ENCODE measurements at places on chromosomes 3 and 15.
A peak's percentile ranks its signal among the peaks of the same experiment; 100 is the strongest.

- no peak for DNase-seq
Measured at GRCh38 chr3:36600404-36600803, 163.9 kb downstream of the DCLK3 start.

DNA sequence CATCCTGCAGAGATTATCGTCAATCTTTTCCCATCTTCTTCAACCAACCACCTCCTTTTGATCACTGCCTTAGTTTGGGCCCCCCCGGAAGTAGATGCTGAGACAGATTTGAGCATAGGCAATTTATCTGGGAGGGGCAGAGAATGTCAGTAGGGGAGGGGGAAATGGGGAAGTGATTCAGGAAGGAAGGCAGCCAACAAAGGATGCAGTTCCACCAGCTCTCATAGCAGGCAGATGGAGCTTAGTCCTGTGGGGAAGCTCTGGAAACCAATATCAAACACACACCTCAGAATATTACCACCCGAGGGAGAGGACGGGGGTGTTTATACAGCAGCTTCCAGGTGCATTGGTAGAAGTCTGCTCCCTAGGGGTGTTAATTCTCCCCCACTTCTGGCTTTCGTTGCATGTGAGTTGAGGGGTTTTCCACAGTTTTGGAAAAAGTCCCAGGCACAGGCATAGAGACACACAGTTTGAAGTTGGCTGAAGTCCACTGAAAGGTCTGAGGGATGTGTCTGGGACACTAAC lies 91.5 kb upstream of the TNFAIP8L3 start:
- no peak for DNase-seq

GRCh38 chr3:84245789-84246188 lies 713.0 kb upstream of the CADM2 start:
- DNase-seq: no peak

DNA sequence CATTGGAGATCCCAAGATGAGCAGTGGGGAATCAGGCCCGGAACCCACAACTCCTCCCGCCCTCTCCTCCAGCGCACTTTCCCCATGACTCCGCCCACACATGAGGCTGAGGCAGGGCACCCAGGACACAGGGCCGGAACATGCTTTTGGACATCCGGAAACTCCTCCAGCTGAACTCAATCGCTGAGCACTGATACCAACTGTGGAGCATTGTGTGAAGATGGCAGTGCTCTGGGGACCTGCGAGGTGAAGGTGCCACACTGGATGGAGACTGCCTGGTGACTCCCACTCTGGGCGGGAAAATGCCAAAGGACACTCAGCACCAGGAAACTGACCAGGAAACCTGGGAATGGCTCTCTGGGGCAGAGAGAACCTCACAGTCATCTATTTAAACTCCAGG lies 189.1 kb downstream of the FAM43A start:
- no peak for DNase-seq

DNA sequence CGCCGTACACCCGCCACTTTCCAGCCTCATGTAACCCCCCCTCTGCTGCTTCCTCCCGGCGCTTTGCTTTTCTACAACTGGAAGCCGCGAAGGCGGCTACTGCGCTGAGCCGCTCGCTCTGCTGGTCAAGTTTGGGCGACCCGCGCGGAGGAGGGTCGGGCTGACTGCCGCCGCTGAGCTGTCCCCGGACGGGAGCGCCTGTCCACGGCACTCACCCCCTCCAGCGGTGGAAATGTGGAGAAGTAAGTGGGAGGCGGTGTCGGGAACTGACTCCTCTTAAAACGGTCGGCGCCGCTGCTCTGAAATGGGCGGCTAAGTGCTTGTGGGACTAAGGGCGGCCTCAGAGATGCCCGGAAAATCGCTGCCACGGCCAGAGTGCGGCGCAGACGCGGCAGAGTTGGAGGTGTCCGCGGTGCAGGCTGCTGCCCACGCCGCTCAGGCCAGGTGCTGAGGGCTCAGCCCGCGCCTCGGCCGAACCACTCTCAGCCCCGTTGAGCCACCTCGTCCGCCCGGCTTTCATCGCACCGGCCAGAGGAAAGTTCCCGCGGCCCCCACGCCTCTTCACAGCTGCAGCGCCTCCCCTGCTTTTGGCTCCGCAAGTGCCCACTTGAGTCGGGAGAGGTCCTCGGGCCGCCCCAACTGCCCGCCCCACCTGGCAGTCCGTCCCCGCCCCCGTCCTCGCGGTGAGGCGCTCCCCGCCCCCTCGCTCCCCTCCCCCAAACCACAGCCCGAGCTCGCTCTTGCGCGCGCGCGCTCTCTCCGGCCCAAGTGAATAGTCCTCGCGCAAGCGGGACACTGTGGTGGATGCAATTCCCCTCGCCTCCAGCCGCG lies at the start of gene EPHA6:
TSS of gene EPHA6 (plus strand) at position 775 of the 831 bp plus-strand sequence.
- no peak for DNase-seq

GRCh38 chr3:163261056-163261455 lies 1764.4 kb downstream of the OTOL1 start:
- DNase-seq: no peak

DNA sequence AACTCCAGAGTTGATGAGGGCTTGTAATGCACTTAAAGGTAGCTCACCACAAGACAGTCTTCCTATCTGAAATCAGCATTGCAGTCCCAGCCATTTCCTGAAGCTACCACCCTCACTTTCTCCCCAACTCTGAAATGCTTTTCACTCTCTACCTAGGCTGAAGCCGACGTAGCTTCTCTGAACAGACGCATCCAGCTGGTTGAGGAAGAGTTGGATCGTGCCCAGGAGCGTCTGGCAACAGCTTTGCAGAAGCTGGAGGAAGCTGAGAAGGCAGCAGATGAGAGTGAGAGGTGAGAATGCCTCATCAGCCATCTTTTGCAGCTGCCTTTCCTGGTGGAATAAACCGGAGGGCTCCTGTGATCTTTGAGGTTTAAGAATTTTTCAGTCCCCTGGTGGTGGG lies 14.3 kb downstream of the TPM1 start:
- DNase-seq: no peak

GRCh38 chr15:63122002-63122875 lies 578 bp downstream of the LACTB start:
- peak; percentile 88 for DNase-seq

- no peak for DNase-seq
Measured at GRCh38 chr3:56923526-56924224, 121.9 kb upstream of the ARHGEF3 start.

GRCh38 chr3:4606911-4607310 lies 113.8 kb downstream of the ITPR1 start:
- DNase-seq: no peak

DNA sequence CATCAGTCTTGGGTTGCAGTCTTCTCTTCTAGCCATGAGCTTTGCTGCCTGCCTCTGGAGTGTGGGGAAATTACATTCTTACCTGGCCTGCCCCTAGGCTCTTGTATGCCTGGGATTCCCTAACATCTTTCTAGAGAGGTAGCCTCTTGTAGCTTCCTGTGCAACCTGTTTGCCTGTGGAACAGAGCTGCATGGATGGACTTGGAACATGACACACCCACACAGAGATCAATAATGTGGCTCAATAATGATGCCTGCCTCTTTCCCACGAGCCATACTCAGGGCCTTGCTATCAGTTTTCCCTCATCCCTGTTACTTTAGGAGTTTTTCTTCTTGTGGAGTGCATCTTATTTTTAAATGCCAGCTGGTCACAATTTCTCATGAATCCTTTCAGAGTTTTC lies 11.4 kb downstream of the CHCHD6 start:
- no peak for DNase-seq

DNA sequence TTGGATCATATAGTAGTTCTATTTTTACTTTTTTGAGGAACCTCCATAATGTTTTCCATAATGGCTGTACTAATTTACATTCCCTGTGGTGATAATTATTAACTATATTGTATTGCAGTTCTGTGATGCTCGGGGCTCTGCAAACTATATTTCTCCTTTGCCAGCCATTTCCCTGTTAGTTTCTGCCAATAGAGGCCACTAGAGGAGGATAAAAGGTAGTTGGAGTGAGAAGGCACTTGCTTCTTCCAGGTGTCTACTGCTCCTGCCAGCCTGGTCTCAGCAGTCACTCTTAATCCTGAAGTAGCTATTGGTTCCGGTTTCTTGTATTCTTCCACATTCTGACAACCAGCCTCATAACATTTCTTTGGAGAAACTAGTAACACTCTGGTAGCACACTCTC lies 233.9 kb upstream of the GBE1 start:
- DNase-seq: no peak

DNA sequence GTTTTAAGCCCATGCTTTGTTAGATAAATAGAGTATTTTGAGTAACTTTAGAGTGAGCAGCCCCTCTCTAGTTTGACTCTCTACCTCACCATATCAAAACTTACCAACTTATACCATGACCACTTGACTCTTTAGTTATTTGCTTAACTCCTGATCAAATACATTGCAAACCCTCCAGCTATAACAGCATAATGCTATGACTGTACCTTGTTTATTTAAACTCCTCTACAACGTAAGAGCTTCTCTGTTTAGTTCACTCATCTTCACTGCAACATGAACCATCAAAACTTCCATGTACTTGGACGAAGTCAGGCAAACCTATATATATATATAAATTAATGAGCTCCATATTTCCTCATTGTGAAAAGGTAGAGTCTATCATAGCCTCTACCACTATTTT lies 218.2 kb downstream of the DPH6 start:
- no peak for DNase-seq

DNA sequence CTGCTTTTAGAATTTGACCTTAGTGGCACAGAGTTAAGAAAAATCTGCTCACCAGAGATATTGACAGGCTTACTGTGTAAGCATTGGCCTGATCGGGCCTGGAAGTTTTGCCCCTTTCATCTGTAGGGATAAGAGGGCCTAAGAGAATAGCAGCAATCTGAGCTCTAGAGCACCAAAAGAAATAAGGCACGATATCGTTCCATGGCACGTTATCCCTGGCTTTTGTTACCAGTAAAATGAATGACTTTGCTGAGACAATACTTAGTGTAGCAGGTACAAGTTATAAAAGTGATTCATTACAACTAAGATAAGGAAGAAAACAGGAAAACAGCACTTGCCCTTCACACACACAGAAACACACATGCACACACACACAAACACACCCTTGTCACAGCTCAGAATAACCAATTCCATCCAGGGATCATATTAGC lies 5.0 kb downstream of the THBS1 start:
- DNase-seq: no peak

- peak; percentile 57 for DNase-seq
Measured at GRCh38 chr3:71584394-71585011, 975 bp upstream of the FOXP1 start.

DNA sequence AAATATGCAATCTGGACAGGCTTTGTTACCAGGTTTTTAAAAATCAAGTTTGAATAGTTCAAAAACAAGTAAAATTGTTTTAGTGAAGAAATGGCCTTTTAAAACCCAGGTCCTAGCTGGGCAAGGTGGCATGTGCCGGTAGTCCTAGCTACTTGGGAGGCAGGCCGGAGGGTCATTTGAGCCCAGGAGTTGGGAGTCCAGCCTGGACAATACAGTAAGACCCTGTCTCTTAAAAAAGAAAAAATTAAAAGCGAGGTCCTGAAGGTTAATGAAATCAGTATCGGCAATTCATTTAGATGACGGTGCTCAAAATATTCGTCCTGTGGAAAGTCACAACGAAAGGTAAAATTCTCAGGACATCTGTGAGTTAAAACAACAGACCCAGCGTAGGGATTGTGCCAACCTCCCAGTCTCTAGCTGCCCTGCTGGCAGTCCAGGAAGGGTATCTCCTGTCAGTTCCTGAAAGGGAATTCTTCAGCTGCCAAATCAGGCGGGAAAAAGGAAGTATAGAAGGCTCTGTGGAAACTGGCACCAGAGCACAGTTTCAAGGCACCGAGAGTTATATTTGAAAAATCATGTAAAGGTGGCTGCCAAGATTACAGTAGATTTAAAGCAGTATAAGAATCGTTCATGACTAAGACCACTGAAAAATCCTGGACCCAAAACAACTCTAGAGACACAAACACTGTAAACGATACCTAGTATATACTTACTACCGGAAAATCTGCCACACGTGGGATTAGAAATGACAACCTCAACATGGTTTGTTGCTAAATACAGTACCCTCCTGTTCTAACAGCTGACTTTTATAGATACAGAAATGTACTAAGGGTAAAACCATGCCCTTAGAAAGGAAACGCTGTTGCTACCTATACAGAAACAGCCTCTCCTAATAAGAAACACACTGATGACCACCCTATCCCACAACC lies 1.2 kb upstream of the ABHD17C start:
- no peak for DNase-seq

DNA sequence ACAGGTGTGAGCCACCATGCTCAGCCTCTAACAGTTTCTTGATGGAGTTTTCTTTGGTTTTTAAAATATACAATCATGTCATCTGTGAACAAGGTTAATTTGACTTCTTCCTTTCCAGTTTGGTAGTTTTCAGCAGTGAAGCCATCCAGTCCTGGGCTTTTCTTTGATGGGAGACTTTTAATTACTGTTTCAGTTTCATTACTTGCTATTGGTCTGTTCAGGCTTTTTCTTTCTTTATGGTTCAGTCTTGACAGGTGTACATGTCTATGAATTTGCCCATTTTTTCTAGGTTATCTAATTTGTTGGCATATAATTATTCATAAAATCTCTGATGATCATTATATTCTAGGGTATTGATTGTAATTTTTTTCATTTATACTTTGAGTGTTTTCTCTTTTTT lies 36.8 kb downstream of the PFN2 start:
- DNase-seq: no peak

DNA sequence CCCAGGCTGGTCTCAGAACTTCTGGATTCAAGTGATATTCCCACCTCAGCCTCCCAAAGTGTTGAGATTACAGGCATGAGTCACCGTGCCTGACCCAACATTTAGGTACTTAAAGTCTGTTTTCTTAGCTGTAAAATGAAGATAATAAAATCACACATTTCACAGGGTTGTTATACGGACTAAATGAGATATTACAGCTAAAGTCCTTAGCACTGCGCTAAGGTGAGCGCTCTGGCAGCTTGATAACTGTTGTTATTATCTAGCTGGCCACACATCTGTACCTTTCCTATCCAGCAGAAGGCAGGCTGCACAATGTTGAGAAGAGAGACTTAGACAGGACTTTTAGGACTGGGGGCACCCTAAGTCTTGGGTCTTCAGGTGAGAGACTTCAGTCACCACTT lies 2.7 kb upstream of the LIPH start:
- DNase-seq: no peak

DNA sequence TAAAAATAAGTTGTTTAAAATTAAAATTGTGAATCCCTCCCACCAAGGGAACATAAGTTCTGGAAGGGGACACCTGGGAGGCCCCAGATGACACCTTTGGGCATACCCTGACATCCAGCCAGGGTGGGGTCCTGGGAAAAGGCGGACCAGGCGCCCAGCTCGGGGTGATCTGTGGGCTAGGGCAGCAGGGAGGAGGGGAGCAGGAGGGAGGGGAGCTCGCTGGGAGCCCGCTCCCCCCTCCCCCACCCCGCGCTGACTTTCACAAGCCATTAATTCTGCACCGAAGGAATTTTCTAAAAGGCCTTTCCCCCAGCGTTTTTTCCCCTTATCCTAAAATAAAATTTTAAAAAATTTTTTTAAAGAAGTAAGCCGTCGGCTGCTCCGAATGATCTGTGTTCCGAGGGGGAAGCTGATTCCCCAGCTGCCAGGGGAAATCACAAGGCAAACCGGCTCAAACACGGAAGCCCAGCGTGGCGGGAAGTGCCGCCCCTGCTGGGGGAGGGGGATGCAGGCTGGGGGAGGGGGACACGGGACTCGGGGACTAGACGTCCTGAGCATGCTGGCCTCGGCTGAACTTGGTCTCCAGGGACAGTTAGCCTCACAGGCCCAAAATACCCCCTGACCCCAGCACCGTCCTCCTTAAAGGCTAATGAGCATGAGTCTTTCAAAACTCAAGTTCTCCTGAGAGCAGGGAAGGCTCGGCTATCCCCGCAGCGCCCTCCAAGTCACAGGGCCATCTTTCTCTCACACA lies 13.9 kb downstream of the PLXND1 start:
- DNase-seq: no peak

GRCh38 chr3:76933245-76933644 lies 106.7 kb upstream of the ROBO2 start:
- DNase-seq: no peak

Data from stimulated activated CD8-positive, alpha-beta memory T cell treated with anti-CD3 and anti-CD28 coated beads, Interleukin-15, amount 100 ng/mL, for 48 hours (primary cell).